ENCODE measurements at places on chromosomes 6 and 20.

DNA sequence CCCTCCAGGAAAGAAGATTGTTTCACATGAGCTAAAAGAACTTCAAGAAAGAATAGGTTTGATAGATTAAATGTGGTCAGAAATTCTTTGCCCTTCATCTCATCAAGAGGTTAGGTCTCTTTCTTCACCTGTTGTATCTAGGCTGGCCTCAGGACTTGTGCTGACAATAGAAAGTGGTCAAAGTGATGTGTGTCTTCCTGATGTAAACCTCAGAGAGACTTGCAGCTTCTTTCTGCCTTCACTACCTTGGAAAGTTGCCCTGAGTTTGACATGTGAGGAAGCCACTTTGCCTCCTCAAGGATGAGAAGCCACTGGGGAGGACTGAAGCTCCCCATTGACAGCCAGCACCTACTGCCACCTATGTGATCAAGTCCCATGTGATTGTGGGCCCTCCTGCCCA lies 46.3 kb downstream of the TBPL1 start:
- no peak for DNase-seq

GRCh38 chr6:142786476-142786875 lies 158.5 kb downstream of the HIVEP2 start:
- DNase-seq: no peak

DNA sequence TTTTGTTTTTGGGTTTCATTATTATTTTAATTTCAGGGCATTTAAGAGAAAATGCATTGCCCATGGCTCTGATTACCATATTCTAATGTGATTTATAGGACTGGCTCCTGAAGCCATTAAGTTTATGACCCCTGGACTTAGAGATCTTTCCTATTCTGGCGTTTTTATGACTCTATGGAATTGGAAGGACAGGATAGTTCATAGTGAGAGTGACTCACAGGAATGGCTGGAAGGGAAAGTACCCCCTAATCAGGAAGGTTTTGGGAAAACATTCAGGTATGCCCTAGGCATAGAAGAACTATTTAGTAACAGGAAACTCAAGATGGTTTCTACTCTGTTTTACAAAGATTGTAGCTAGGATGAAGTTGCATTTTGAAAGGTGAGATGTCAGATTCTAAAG lies 108.6 kb upstream of the SLC2A12 start:
- DNase-seq: no peak

DNA sequence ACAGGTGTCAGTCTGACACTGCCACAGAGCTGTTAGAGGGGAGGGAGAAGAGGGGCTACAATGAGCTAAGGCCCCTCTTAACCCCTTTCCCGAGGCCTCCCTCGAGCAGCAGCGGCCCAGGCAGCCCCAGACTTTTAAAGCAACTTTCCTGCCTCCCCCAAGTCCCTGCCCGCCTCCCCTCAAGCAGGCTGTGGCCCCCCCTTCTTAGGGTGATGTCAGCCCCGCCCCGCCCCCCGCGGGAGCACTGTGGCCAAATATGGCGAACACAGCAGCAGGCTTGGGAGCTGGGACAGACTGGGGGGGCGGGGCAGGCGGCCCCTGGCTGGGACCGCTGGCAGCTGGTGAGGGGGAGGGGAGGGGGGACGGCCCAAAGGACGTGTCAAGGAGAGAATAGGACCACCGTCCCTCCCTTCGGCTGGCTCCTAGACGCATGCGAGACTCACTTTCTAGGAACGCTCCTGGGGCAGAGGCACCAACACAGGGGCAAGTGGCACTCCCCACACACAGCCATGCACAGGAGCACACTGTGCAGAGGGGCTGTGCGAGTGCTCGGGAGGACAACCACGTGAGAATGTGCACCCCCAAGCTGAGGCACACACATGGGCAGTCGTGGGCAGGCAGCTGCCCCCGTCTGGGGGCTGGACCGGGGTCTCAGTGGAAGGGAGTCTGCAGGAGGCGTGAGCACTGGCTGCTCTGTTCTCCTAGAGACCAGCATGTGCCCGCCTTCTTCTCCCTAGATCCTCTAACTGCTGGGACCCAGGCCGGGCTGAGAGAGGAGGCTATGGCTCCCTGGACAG lies 6.7 kb downstream of the TEAD3 start:
- DNase-seq: no peak

DNA sequence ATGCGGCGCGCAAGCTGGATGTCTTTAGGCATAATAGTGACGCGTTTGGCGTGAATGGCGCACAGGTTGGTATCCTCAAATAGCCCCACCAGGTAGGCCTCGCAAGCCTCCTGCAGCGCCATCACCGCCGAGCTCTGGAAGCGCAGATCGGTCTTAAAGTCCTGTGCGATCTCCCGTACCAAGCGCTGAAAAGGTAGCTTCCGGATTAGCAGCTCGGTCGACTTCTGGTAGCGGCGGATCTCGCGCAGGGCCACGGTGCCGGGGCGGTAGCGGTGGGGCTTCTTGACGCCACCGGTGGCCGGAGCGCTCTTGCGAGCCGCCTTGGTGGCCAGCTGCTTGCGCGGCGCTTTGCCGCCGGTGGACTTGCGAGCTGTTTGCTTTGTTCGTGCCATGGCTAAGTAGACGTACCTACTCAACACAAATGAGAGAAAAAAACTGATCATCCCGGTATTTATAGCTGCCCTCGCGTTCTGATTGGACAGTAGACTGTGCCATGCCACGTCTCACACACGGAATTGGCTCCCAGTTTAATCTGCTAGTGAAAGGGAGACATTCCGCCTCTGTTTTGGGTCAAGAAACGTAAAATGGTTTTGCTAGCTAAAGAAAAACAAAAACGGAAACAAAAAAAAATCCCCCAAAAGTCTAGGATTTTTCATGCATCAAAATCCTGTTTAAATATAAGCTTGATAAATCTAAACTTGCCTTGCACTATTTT lies 40.1 kb downstream of the OR2B2 start:
- peak; percentile 31 for DNase-seq

- DNase-seq: no peak
Observed at GRCh38 chr20:41538810-41539596, 79.2 kb downstream of the CHD6 start.

- no peak for DNase-seq
Observed at GRCh38 chr20:57671662-57672061, 38.2 kb downstream of the PMEPA1 start.

DNA sequence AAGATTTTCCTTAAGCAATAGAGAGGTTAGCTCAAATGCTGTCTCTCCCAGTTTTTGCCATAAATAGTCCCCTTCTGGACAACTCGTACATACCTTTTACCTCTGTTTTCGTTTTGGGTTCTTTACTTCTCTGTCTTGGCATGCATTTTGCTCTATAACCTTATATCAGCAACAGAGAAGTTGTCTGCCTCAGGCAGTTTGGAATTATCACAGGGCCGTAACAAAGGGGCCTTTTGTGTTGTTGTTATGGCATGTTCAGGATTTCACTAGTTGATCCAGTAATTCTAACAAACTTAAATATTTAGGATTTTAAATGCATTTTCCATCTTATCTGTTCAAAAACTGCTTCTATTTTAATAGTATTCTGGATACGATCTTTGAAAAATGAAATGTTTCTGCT lies 259.8 kb downstream of the CD109 start:
- DNase-seq: no peak

GRCh38 chr6:123520217-123520616 lies 116.5 kb downstream of the TRDN start:
- DNase-seq: no peak

DNA sequence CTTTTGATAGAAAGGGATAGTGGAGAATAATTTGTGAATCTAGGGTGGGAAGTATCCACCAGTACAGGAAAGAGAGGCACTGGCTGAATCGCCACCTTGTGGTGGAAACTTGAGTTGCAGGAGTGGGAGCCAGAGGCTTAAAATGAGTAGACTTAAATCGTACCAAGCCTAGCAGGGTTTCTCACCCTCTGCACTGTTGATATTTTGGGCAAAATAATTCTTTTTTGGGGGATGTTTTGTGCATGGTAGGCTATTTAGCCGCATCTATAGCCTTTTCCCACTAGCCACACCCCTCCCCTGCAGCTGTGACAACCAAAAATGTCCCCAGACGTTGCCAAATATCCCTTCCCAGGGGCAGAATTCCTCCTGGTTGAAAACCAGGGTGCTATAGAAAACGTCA lies 119.1 kb downstream of the DHX35 start:
- DNase-seq: peak; percentile 36

DNA sequence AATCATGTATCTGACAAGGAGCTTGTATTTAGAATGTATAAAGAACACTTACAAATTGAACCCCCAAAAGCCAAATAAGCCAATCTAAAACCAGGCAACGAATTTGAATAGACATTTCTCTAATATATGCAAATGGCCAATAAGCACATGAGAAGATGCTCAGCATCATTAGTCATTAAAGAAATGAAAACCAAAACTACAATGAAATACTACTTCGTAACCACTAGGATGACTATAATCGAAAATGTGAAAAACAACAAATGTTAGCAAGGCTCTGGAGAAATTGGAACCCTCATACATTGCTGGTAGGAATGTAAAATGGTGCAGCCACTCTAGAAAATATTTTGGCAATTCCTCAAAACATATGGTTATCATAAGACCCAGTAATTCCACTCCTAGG lies 105.8 kb upstream of the TOP1 start:
- no peak for DNase-seq

DNA sequence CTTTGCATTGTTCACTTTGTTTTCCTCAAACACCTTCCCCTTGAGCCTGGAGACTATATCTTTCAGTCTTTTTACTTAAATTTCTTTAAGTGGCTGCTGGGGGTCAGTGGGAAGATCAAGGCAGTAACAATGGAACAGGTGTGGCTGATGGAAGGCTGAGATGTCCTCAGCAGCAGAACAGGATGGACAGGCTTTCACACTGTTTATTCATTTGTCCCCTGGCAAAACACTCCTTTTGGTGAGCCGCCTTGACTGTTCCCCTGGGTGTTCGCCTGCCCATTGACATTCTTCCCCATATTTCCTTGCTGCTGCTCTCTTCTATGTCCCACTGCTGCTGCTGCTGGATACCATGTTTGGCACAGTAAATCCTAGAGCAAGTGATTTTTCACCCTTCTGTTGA lies 38.1 kb downstream of the RNF144B start:
- no peak for DNase-seq

All from NCI-H1417 treated with DMSO at 0.1 percent for 48 hours (cell line).